ENCODE measurements at places on chromosomes 16 and 17.

GRCh38 chr17:78343187-78343542 is 16.7 kb downstream of the SOCS3 start:
- DNase-seq = peak; percentile 92

DNA sequence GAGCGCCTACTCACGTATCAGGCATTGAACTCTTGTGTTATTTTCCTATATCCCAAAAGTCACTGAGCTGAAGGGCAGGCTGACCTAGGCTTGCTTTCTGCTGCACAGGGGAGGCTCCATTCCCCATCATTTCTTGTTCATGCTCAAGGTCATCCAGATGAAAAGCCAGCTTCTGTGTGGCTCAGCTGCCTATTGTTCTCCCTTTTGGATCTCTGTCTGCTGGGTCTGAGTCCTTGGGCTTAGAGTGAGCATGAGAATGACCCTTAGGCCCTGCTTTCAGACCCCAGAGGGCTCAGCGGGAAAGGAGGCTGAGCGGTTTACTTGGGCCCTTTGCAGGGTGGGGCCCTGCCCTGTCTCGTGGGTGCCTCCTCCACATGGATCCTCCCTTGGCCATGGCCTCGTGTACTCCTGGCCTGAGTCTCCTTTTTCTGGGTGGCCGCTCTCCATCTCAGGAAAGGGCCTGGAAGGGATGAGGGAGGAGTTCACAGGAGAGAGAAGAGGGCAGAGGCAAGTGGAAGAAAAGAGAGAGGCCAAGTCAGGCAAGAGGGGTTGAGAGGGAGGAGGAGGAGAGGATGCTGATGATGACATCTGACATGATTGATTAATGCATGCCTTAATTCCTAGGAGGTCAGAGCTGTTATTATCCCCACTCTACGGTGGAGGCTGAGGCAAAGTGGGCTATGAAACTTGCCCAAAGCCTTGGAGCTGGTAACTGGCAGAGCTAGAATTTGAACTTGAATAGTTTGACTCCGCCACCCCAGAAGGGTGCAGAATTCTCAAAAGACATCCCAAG is 19.8 kb upstream of the MAP3K14 start:
- DNase-seq = no peak

- DNase-seq = peak; percentile 57
Observed at GRCh38 chr17:74746922-74747321, 1.5 kb upstream of the NHERF1 start.

DNA sequence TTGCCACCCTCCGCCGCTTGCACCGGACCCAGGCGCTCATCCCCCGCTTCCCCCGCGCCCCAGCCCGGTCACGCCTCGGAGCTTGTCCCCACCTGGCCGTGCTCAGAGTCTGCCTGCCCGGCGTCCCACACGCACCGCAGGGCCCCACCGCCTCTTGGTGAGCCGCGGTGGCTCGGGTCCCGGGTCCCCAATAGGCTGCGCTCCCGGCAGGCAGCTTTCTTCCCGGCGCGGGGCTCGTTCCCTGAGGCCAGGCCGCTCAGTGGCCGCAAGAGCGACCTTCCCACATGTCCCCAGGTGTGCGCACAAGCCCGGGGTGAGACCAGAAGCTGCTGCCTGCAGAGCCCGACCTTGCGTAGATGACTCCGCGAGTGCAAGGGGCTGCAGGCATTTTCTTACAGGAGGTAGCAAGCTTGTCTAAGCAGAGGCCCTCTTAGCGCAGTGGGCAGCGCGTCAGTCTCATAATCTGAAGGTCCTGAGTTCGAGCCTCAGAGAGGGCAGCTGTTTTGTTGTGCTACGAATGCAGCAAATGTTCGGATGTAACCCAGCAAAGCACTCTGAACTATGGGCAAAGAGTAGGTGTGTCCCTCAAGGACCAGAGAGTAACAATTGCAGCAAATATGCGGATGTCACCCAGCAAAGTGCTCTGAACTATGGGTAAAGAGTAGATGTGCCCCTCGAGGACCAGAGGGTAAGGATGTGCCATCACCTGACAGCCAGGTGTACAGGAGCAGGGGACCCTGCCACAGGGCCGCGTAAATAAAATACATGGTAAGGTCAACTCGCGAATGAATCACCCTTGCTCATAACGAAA is 15.6 kb downstream of the TLE7 start:
- peak; percentile 72 for DNase-seq

- peak; percentile 34 for DNase-seq
Observed at GRCh38 chr16:11806721-11807120, 9.7 kb upstream of the ZC3H7A start.

DNA sequence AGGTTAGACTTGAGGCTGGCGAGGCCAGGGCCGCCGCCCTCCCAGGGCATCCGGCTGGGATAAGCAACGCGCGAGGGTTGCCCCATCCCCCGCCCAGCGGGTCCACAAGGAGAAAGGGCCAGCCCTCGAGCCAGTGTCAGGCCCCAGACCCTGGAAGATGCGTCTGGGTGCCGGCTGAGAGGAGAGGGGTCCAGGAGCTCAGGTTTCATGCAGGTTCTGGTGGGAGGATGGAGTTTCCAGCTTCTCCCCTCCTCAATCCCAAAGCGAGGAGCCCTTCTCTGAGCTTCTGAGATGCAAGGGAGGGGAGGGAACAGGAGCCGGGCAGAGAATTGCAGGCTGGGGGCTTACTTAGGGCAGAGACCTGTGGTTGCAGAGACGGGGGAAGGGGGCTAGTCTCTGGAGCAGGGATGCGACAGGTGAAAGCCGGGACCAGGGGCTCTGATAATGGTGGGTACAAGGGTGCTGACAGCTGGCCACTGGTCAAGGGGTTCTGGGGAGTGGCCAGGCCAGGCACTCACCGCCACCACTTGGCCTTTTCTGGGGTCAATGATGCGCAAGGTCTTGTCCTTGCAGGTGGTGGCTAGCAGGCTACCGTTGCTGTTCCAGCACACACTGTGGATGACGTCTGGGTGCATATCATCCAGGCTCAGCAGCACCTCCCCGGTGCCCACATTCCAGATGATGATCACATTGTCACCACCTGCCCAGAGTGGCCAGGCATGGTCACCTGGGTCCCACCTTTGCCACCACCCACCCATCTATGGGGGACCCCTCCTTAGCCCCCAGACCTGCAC is 4.2 kb downstream of the CORO6 start:
- DNase-seq = no peak

DNA sequence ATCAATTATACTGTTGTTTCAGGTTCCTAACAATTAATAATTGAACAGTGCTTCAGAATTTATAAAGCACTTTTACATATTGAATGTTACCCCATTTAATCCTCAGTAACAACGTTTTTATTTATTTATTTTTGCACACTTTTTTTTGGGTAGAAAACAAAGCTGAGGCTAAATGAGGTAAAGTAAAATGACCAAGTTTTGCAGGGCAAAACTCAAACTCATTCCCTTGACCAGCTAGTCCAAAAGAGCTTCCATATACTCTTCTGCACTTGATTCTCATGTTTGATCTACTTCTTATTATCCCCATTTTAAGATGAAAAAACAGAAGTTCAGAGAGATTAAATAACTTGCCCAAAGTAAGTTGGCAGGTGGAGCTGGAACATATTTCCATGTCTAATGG is 81.1 kb upstream of the NACA2 start:
- no peak for DNase-seq

GRCh38 chr17:54626146-54626703 is 274.4 kb upstream of the TOM1L1 start:
- DNase-seq = no peak

DNA sequence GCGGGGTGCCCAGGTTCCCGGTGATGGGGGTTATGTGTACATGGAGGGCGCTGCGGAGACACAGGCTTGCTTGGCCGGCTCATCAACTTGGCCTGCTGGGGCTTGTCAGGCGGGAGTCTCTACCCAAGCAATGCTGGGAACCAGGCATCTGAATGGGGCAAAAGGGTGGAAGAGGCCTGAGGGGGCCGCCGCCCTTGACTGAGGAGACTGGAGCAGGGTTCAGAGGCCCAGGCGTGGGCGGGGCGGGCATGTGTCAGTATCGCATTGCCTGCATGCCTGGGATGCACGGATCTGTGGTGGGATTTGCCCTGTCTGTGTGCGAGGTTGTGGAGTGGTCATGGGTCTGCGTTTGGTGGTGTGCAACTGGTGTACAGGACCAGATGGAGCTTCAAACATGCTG is 21.1 kb downstream of the ARHGAP23 start:
- peak; percentile 70 for DNase-seq

- DNase-seq = no peak
Observed at GRCh38 chr16:3952737-3953131, 72.2 kb upstream of the CREBBP start.

DNA sequence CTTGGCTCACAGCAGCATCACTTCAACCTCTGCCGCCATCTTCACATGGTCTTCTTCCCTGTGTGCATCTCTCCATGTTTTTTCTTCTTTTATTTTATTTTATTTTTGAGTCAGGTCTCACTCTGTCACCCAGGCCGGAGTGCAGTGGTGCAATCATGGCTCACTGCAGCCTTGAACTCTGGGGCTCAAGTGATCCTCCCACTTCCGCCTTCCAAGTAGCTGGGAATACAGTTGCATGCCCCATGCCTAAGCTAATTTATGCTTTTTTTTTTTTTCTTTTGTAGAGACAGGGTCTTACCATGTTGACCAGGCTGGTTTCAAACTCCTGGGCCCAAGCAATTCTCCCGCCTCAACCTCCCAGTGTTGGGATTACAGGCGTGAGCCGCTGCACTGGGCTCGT is 1.9 kb downstream of the NUDT7 start:
- DNase-seq = no peak

GRCh38 chr17:63314761-63315160 is 131.3 kb downstream of the CYB561 start:
- no peak for DNase-seq

- no peak for DNase-seq
Observed at GRCh38 chr17:444879-445454, 92.4 kb upstream of the RPH3AL start.

- DNase-seq = peak; percentile 37
Observed at GRCh38 chr17:71251951-71252350, 868.9 kb upstream of the SOX9 start.

DNA sequence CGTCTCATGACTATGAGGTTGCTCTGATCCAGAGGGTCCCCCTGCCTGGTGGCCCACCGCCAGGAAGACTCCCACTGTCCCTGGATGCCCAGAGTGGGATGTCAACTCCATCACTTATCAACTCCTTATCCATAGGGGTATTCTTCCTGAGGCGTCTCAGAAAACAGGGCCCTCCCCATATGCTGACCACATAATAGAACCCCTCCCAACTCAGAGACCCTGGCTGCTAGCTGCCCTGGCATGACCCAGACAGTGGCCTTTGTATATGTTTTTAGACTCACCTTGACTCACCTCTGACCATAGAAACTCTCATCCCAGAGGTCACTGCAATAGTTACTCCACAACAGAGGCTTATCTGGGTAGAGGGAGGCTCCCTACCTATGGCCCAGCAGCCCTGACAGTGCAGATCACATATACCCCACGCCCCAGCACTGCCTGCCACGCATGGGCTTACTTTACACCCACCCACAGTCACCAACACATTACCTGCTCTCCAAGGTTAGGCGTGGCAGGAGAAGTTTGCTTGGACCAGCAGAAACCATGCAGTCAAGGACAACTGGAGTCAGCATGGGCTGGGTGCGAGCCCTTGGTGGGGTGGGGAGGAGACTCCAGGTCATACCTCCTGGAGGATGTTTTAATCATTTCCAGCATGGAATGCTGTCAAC is 2.3 kb upstream of the G6PC1 start:
- no peak for DNase-seq

DNA sequence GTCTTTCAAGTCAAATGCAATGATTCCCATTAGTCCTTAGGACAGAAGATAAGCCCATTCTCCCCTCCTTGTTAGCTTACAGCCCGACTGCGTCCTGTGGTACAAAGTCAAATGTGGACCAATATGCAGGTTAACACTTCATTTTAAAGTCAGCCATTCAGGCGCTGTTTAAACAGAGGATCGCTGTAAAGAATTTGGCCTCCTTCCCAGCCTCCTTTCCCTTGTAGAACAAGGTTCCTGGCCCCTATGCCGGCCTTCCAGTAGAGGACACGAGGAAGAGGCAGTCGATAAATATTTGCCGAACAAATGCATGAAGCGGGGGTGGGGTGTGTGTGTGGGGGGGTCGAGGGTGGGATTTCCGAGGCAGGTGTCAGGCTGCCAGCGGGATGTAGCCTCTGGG is 4.3 kb downstream of the SDK2 start:
- no peak for DNase-seq

- DNase-seq = no peak
Observed at GRCh38 chr17:48642059-48642842, 16.1 kb upstream of the HOXB9 start.

- DNase-seq = no peak
Observed at GRCh38 chr17:39871801-39872200, 3.8 kb downstream of the ZPBP2 start.

GRCh38 chr17:65848751-65849150 is 287.3 kb upstream of the AXIN2 start:
- DNase-seq = peak; percentile 58

DNA sequence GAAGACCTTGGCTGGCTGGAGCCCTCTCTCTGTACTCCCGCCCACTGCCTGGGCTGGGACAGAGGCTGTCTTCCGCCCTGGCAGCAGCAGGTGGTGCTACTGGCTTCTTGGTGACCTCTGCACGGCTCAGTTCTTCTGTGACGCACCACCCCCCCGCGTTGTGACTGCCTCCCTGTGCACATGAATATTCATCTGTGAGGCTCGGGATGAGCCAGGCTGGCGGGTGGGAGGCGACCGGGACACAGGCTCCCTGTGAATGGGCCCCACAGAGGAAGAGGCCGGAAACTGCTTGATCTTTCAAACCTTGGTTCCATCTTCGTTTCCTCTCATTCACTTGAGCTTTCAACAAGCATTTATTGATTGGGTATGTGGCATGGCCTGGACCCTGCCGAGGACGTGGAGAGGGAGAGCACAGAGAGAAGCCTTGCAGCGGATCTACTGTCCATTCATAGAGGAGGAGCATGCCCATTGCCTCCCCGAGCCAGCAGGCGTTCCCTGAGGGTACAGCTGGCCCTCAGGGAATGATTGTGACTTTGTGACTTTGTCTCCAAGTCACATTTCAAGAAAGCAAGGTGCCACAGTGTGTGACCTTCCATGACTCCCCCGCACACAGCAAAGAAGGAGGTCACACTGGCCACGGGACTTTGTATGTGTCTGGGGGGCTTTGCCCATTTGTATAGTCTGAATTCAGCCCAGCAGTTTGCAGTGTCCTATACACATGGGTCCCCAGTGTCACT is 45.0 kb downstream of the B9D1 start:
- peak; percentile 75 for DNase-seq

DNA sequence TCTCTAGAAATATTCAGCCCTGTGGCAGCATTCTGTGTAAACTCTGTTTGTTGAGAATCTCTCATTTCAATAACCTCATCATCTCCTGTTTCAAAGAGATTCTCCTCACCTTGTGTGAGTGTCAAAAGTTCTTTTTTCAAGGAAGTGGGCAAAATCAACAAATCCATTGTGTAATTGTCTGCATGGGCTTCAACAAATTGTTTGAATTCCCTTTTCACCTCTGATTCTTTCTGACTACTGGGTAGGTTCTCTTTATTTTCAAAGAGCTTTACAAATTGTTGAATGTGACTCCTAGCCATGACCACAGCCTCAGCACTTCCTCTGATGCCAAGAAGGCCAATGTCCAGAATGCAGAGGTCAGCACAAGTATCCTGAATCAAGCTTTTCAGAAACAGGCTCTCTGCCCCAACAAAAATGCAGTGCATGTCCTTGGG is 48.0 kb downstream of the N4BP1 start:
- peak; percentile 59 for DNase-seq
